ENCODE measurements at places on chromosomes 7 and 10. TPM values are rescaled to one million over a fixed set of nuclear protein-coding genes. Genes with fewer than 3 reads are reported as not detected.

DNA sequence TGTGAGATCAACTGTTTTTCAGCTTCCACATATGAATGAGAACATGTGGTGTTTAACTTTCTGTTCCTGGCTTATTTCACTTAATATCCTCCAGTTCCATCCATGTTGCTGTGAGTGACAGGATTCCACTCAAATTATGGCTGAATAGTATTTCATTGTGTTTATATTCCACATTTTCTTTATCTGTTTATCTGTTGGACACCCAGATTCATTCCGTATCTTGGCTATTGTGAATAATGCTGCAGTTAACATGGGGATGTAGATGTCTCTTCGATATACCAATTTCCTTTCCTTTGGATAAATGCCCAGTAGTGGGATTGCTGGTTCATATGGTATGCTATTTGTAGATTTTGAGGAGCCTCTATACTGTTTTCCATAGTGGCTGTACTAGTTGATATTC is 47.9 kb downstream of the GALNT11 start:
- H3K4me3 ChIP-seq: no peak overlapping the region
- H3K4me1 ChIP-seq: no peaks in the 10 kb centered on the region
- no peak overlapping the region for H3K27ac ChIP-seq
- DNase-seq: no peak
- no peaks in the 10 kb centered on the region for H3K27me3 ChIP-seq

- no peaks in the 10 kb centered on the region for H3K27me3 ChIP-seq
- no peak overlapping the region for H3K4me3 ChIP-seq
- no peaks in the 10 kb centered on the region for H3K36me3 ChIP-seq
- no peak overlapping the region for H3K27ac ChIP-seq
- no peaks in the 10 kb centered on the region for H3K4me1 ChIP-seq
These were observed 130.9 kb downstream of the AGMO start for GRCh38 chr7:15430911-15431310.

Gene ADARB2
- total RNA-seq: 23.2 TPM

DNA sequence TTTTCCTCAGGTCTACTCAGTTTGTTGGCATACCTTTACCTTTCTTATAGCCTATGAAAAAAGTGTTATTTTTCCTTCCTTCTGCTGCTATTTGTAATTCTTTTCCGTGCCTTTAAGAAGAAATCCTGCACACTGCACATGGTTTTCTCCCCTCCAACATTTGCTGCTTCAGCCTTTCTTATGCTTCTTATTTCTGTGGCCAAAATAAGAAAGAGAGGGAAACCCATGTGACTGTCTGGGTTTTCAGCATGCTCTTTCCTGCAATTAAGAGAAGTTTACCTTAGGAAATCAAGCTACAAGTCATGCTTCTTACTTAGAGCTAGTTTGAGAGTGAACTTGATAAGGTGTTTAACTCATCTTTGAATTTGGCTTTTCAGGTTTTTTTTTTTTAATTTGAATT is 11.0 kb downstream of the TBC1D12 start:
- no peaks in the 10 kb centered on the region for H3K36me3 ChIP-seq
- no peak overlapping the region for H3K4me3 ChIP-seq
- H3K27me3 ChIP-seq: no peaks in the 10 kb centered on the region

DNA sequence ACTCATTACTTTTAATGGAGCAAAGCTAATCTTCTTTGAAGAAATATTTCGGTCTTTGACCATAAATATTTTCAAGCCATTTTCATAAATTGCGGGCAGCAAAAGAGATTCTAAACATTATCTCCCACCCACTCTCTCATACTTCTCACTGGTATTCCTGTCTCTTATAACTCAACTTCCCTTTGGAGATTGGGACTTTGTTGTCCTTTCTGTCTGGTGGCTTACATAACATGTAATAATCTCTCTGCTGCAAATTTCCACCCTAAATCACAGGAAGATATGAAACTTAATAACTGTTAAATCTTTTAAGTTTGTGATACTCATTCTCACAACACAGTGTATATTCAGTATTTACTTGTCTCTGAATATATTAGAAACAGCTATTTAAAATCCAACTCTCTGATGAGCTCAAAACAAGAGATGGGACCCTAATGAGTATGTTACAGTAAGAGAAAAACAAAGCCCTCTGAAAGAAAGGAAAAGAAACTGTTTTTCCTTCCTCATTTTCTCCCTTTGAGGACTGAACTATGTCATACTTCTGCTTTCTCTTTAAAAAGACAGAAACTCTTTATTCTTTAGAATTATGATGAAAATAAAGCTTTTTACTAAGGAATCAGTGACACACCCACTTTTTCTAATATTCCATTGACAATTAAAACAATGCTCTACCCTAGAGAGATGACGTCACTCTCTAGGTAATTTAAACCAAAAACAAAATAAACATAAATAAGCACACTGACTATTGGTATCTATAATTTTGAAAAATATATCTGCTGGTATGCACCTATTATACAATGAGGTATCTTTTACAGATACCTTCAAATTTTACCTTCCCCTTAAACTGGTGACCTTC is 14.7 kb downstream of the CALCR start:
- no peak for DNase-seq
- no peaks in the 10 kb centered on the region for H3K4me1 ChIP-seq
- H3K27ac ChIP-seq: peak overlapping the region; percentile 29
- H3K36me3 ChIP-seq: no peaks in the 10 kb centered on the region
- no peak overlapping the region for H3K4me3 ChIP-seq
- no peaks in the 10 kb centered on the region for H3K27me3 ChIP-seq

GRCh38 chr10:79925614-79926013 is 23.3 kb downstream of the SFTPD start:
- H3K36me3 ChIP-seq: no peaks in the 10 kb centered on the region
- H3K27me3 ChIP-seq: peaks cover 4% of the 10 kb centered on the region
- H3K4me3 ChIP-seq: no peak overlapping the region
- H3K4me1 ChIP-seq: no peaks in the 10 kb centered on the region
- no peak overlapping the region for H3K27ac ChIP-seq

DNA sequence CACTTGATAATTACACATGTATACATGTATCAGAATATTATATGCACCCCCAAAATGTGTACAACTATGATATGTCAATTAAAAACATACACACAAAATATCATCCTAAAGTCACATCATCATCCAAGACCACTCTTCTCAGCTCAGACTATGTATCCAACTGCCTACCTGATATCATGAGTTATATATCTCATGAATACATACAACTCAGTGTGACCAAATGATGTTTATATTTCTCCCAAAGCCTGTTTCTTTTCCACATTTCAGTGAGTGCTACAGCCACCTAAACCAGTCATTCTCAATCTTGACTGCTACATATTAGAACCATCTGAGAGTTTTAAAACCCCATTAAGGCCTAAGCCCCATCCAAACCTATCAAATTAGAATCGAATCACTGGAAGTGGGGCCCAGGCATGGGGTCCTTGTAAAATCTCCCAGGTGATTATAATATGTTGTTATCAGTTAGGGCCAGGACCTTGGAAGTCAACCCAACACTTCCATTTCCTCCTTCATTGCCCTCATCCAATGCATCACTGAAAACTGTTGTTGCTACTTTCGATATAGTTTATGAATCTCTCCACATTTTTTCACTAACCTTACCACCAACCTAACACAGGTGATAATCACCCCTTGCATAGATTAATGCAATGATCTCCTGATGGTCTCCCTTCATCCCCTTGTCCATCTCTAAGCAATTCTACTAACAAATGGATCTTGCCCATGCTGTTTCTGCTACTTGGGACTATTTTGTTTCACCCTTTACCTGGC is 53.8 kb upstream of the ITGB8 start:
- H3K4me3 ChIP-seq: no peak overlapping the region
- DNase-seq: no peak
- no peaks in the 10 kb centered on the region for H3K36me3 ChIP-seq
- no peaks in the 10 kb centered on the region for H3K27me3 ChIP-seq
- H3K4me1 ChIP-seq: no peaks in the 10 kb centered on the region
- no peak overlapping the region for H3K27ac ChIP-seq

DNA sequence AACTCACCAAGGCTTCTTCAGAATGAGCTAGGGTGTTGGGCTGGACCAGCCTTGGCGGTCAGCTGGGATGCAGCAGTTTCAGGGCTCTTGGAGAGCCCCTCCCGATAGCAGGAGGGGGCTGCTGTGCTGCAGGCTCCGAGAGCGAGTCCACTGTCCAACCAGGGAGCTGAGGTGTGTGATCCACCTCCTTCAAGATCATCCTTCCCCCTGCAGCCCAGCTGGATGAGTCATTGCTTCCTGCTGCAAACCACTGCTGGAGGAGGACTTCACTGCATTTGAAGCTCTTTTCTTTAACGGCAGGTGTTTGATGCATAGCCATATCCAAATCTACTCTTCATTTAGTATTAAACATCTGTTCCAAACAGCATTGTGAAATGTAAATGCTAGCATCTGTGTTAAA is 54.2 kb upstream of the EBF3 start:
- no peaks in the 10 kb centered on the region for H3K36me3 ChIP-seq
- H3K4me1 ChIP-seq: peaks cover 13% of the 10 kb centered on the region
- no peak for DNase-seq

DNA sequence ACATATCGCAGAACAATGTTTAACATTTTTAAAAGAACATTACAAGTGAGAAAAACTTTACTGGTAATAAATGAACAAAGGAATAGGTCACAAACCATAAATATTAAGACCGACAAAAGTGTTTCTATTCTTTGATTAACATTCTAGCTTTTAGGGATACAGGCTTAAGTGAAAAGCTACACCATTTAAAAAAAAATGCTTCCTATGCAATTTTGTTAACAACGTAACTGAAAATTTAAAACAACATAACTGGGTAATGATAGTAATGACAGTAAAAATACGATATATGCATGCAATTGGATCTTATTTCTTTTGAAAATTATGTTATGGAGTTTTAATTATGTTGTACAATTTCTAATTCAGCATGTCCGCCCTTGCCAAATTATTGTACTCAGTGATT is 49.7 kb upstream of the THSD7A start:
- H3K36me3 ChIP-seq: no peaks in the 10 kb centered on the region
- DNase-seq: no peak
- H3K4me3 ChIP-seq: no peak overlapping the region
- no peaks in the 10 kb centered on the region for H3K27me3 ChIP-seq
- H3K27ac ChIP-seq: no peak overlapping the region

DNA sequence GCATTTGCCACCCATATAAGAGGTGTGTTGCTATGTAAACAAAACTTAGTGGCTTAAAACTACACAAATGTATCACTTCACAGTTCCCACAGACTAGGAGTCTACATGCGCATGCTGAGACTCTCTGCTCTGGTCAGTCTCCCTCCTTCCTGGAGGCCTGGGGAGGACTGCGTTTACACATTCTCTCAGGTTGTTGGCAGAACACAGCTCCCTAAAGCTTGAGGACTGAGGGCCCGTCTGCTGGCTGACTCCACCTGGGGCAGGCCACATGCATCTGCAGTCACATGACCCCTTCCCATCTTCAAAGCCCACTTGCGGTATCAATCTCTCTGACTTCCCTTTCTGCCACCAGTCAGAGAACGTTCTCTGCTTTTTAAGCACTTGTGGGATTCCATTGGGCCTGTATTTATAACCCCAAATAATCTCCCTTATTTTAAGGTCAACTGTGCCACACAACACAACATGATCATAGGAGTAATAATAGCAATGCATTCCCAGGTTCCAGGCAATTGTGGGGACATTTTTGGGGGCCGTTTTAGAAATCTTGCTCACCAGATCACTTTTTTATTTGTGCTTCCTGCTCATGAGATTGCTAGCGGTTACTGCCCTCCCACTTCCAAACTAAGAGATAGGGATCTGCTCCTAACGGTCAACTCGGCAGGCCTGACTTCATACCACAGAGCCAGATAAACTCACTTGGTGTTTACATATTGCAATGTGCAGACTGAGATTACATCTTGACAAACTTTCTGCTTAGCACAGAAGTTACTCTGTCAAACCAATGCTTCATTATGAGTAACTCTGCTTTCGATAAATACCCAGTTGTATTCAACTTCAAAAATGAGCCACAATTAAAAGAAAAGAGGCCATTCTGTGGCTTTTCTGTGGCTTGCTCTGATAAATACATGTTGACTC is 96.3 kb downstream of the ALOX5 start:
- H3K4me1 ChIP-seq: no peaks in the 10 kb centered on the region
- DNase-seq: no peak
- H3K36me3 ChIP-seq: no peaks in the 10 kb centered on the region

Gene CYP2C19
- total RNA-seq: not detected

Gene INPP5A
- total RNA-seq: 74.7 TPM

DNA sequence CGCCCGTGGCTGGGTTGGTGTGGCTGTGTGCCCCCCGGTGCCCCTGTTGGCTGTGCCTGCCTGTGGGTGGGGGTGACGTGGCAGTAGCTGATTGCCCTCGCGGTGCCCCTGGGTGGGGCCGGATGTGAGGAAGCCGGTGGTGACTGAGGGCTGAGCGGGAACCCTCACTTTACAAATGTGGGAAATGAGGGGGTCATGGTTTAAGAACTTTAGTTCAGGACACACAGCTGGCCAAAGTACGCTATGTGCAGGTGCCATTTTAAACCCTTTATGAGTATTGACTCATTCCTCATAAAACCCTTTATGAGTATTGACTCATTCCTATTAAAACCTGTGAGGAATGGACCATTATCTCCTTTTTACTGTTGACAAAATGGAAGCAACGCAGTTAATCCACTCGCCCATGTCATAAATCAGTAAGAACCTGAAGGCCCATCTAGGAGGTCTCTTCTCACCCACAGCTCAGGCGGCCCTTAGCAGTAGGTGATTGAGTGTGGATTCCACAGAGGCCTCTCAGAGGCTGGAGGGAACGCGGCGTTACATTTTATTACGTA is 290.1 kb upstream of the COBL start:
- H3K4me3 ChIP-seq: no peak overlapping the region
- DNase-seq: no peak
- H3K4me1 ChIP-seq: no peaks in the 10 kb centered on the region
